WERI-Rb-1 (cell line): ENCODE measurements at places on chromosomes 7 and 10.
A peak's percentile ranks its signal among the peaks of the same experiment; 100 is the strongest.

DNA sequence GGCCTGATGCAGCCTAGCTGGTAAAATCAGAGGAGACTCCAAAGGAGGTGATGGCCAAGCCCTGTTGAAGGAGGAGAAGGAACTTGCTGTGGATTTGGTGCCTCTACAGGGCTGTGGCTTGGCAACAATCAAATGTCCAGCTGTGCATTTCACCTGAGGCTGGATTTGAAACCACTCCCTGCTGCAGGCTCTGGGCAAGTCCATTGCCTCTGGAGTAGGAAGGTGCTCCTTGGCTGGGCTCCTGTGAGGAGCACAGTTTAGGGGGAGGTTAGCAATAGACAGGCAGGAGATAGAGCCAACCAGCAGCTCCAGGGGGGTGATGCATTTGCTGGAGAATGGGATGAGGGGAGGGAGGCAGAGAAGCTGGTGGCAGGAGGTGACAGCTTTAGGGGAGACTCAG is 26.5 kb downstream of the CDH23 start:
- no peak for DNase-seq

GRCh38 chr7:22900784-22901183 is 78.1 kb upstream of the TOMM7 start:
- DNase-seq, result no peak

- no peak for DNase-seq
These were observed 19.1 kb upstream of the OPALIN start for GRCh38 chr10:96377816-96378294.

GRCh38 chr7:2559283-2559950 is 638 bp downstream of the IQCE start:
- DNase-seq, result no peak

- no peak for DNase-seq
These were observed 91.3 kb upstream of the SMIM30 start for GRCh38 chr7:113209449-113210203.

GRCh38 chr7:2477447-2478398 is 1.5 kb upstream of the GRIFIN start:
- DNase-seq, result peak; percentile 79

DNA sequence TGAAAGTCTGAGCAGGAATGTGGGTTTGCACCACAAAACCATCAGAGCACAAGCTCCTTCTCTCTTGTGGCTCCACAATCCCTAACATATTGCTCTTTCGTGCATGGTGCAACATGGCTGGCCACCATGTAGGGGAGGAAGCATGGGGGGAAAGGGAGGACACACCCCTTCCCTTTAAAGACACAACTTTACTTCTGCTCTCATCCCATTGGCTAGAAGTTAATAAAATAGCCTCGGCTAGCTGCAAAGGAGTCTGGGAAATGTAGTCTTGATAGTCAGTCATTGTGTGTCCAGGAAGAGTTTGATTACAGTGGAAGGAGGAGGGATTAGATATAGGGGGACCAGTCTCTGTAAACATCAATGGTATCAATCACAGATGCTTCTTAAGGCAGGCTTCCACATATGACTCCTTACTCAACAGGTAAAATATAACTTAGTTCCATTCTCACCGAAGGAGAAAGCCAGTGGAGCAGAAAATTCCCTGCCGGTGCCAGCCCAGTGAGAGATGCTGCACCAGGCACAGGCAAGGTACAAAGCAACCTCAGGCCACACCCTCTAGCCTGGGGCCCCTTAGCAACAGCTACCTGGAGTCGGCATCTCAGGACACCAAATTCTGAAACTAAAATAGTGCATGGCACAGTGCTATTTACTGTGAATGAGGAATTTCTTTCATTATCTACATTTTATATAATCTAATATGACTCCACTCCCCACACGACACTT is 124.7 kb upstream of the CTBP2 start:
- DNase-seq, result no peak

DNA sequence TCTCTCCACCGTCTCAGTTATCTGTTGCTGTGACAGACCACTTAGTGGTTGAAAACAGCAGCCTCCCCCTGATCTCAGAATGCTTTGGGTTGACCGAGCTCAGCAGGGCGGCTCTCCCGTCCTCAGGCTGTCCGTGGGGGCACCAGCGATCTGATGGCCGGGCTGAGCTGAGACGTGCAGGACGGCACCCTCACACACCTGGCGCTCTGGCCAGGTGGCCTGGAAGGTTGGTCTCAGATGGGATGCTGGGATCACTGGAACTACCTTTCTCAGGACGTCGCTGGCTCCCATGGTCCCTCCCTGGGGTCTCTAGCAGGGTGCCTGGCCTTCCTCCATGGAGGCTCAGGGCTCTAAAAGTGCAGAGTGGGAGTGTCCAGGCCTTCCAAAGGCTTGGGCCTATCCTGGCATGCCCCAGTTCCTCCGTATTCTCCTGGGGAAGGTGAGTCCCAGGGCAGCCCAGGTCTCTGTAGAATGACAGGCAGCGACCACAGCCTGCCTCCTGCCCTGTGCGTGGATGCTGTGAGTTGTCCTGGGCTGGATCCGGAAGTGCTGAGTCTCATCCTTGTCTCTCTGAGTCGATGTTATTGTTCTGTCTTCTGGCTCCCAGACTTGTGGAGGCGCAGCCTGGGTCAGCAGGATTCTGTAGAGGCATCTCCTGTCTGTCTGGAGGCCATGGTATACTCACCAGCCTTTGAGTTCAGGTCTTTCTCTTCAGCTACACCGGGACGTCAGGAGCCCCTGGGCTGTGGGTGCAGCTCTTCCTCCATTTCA is 12.2 kb upstream of the PWWP2B start:
- no peak for DNase-seq

- no peak for DNase-seq
These were observed 80.6 kb upstream of the TBX20 start for GRCh38 chr7:35334506-35334905.

DNA sequence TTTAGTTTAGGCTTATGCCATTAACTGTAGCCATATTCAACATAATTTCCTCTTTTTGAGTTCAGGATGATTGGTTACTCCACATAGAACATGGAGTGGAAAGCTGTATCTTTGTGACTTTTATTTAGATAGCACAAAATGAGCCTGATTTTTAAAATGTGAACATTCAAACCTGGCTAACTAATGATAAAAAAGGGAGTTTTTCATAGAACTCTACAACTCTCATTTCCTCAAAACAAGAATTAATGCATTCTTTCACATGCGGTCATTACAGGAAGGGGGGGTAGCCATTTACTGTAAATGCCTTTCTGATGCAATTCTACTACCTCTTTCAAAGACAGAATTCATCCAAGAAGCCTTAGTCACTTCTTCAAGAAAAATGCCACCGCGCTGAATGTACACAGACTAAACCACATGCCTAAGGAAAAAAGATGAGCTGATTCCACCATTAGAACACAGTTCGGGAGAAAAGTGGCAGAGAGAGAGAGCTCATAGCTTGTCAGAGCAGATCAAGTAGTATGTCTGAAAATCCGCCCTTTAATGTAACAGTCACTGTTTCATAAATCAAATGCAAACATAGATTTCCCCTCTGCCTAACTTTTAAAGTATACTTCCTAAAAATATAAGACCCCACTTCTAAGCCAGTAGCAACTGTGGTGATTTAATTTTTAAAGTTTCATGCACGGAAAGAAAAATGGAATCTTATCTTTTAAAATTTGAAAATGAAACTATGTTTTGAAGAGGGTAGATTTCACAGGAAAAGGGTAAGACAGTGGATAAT is 226.4 kb upstream of the KLF14 start:
- DNase-seq, result no peak

- DNase-seq, result no peak
These were observed 166.3 kb downstream of the NEURL1 start for GRCh38 chr10:103659674-103660363.

DNA sequence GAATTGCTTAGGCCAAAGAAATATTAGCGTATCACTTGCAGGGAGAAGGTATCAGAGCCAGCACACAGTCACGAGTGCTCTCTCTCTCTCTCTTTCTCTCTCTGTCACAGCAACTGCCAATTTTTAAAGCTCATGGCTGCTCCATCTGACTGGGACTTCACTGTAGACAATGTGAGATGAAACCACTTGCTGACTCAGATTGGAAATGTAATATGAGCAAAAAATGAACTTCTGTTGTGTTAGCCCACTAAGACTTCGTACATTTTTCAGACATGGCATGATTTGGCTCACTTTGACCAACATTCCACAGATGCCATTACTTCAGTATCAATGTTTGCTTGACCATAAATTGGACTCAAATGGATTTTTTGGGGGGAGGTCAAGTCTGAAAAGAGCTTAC is 68.1 kb downstream of the DGKB start:
- no peak for DNase-seq

GRCh38 chr7:145959981-145960380 is 156.6 kb upstream of the CNTNAP2 start:
- DNase-seq, result no peak

DNA sequence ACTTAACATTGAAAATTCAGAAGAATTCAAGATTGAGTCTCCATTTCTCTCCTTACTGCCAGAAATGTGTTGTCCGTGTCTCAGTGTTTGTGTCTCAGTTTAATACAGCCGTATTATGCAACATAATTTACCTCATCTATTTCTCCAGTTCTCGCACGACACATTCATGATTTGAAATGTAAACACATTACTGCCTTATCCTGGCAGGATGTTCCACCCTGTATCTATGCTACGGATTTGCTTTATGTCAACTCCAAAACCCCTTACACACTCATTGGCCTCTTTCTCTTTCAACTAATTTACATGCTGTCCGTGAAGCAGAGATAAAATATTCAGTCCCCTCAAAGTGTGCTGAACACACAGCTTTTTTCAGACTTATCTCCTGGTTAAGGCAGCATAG is 653.7 kb upstream of the SEMA3D start:
- DNase-seq, result no peak

- DNase-seq, result no peak
These were observed 1117.0 kb upstream of the PHF14 start for GRCh38 chr7:9856668-9857067.

- DNase-seq, result no peak
These were observed 95.2 kb upstream of the JCAD start for GRCh38 chr10:30154561-30154960.

- no peak for DNase-seq
These were observed 7.6 kb downstream of the GDF2 start for GRCh38 chr10:47329855-47330254.

DNA sequence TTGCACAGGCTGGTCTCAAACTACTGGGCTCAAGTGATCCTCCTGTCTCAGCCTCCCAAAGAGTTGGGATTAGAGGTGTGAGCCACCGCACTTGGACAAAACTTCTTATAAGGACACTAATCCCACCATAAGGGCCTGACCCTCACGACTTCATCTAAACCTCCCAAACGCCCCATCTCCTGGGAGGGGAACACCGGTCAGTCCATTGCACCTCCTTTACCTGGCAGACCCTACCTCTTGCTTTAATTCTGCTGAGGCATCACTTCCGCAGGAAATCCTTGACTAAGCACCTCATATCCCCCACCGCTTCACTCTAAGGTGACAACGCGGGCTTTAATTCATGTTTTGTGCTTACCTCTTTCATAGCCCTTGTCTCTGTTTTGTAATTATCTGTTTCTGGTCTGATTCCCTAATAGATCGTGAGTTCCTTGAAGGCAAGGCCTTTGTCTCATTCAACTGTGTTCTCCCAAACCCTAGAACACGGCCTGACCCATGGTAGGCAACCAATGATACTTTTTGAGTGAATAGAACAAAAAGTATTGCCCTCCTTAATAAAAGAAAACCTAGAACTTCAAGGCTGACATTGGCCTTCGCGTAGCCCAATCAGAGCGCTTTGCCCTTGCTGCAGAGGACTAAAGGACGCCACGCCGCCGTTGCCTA is 481 bp upstream of the ZNF862 start:
- DNase-seq, result no peak

DNA sequence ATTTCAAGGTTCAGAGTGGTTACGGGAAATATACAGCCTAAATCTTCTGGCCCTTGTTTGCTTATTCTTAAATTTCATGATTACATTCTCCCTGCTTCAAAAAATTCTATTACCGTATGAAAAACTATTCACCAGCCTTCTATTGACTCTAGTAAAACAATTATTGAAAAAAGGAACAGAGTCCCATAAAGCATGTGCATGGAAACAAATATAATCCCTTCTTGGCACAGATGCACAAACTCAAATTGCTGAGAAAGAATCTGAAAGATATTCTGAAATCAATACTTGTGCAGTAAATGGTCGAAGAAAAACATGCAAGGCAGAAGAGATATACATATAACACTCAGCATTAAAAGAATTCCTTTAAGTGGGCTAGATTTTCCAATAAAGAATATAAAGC is 83.6 kb downstream of the LRRN3 start:
- DNase-seq, result no peak

DNA sequence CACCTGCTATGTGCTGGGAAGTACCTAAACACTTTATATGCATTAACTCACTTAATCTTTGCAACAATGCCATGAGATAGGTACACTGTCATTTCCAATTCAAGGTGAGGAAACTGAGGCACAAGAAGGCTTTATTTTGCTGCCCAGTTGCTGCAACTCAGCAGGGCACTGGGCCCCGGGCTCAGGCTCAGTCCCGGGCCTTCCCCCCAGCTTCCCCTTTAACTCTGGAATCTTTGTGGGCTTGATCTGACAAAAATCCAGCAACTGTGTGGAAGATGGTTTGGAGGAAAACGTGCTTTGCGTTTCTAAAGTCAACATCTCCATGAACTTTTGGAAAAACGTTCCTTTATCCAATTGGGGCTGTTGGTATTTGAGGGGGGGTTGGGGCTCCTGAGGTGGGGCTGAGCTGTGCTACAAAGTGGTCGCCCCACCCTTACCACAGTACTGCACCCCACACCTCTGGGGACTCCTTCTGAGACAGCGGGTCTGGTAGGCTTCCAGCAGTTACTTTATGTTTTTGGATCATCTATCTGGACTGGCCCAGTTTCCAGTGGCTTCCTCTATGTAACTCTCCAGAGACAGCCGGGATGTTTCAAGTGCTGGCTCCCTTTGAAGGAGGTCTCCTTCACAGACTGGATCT is 40.5 kb upstream of the CAMK1D start:
- no peak for DNase-seq

GRCh38 chr7:156458011-156458410 is 182.6 kb upstream of the RNF32 start:
- no peak for DNase-seq

GRCh38 chr10:99598781-99599509 is 21.3 kb downstream of the SLC25A28 start:
- DNase-seq, result no peak

DNA sequence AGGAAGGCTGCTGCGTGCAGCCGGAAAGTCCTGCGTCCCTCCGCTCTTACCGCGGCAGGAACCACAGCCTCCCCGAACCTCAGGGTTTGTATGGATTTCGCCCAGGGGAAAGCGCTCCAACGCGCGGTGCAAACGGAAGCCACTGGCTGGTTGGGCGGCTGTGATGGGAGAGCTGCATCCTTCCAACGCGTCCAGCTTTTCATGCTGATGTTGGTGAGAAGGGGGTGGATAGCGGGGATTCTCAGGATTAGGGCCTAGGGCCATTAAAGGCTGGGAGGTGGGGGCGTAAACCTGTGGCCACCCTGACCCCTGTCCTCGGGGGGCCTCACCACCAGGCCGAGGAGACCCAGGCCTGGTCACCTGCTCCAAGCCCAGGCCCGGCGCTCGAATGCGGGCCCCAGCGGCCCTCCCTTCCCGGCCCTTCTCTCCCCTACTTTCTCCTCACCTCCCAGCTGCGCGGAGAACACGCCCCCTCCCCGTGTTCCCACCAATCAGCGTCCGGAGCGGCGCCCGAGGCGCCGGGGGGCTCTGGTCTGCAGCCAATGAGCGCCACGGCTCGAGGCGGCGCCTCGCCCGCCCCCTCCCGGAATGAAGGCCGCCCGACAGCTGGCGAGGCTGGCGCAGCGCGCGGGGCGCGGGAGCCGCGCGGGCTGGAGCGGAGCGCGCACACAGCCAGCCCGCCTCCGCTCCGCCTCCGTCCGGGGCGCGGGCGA is 458 bp upstream of the NANOS1 start:
- peak; percentile 96 for DNase-seq
